ENCODE measurements at places on chromosomes 11 and 22.

DNA sequence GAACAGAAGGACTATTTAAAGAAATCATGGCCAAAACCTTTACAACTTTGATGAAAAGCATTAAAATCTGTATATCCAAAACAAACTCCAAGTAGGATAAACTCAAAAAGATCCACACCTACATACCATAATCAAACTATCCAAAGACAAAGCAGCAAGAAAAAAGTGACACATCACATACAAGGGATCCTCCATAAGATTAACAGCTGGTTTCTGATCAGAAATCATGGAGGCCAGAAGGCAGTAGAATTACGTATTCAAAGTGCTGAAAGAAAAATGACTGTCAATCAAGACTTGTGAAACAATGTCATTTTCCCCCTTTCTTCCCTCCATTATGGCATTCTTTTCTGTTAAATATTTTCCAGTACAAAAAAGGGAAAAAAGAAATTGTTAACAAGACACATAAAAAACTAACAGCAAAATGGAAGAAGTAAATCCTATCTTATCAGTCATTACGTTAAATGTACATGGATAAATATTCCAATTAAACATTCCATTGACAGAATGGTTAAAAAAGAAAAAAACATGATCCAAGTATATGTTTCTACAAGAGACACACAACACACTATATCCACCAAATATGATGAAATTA, 34.2 kb upstream of the ARHGAP32 start:
- no peak for DNase-seq

- DNase-seq = no peak
These were observed 1.9 kb upstream of the RFPL3 start for GRCh38 chr22:32355760-32356159.

DNA sequence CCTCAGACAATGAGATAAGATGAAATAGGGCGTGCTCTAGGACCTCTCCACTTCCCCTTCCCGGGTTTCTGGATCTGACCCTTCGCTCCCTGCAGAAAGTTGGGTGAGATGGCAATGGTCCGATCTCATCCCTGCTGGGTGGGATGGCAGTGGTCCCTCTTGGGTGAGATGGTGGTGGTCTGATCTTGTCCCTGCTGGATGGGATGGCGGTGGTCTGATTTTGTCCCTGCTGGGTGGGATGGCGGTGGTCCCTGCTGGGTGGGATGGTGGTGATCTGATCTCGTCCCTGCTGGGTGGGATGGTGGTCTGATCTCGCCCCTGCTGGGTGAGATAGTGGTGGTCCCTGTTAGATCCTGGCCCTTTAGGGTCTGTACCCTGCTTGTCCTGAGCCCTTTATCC, 21.3 kb downstream of the ST14 start:
- DNase-seq = no peak

DNA sequence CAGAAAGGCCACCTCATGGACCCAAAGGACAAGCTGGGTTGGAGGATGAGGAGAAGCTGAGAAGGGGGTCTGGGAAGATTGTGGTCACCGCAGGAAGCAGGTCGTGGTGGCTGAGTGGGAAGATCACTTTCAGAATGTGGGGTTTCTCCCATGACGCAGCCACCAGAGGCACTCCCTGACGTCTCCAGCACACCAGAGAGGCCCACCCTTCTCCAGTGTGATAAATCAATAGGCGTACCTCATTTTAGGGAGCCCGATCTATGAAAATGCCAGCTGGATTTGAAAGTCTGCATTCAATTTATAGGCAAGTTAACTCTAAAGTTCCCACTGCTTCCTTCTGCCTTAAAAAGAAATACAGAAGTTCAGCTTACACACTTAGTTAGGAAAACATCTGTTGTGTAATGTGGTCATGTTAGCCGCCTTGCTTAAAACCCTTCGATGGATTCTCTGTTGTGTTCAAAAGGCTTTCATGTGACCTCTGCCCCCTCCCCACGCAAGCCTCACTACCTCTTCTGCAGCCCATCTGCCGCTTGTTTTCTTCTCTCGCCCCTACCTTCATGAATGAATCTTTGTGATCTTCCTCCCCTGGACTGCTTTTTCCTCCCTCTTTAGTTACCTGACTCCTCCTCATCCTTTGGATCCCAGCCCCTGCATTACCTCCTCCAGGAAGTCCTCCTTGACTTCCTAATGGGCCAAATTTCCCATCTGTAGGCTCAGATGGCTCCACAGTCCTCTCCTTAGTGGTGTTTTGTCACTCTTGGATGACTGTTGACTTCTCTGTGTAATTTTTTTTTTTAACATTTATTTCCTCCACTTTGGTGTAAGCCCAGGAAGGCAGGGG, 10.7 kb downstream of the TSPAN18 start:
- DNase-seq = peak; percentile 78

DNA sequence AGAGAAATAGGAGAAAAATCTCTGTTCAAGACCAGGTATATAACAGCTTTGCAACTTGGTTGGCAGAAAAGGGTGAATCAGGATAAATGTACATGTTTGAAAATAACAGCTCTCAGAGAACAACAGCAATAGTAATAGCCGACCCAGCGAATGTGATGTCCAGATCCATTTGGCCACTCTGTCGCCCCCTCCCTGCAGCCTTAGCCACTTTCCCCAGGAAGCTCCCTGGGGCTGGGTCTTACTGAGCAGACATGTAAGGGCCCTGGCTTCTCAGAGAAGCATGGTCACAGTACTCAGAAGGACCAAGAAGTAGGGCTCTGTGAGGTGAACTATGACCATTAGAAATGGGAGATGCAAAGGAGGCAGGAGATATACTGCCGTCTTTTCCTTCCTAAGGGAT, 154.1 kb upstream of the SNX19 start:
- no peak for DNase-seq

- DNase-seq = no peak
These were observed 1155.5 kb upstream of the TENM4 start for GRCh38 chr11:80596291-80596810.

DNA sequence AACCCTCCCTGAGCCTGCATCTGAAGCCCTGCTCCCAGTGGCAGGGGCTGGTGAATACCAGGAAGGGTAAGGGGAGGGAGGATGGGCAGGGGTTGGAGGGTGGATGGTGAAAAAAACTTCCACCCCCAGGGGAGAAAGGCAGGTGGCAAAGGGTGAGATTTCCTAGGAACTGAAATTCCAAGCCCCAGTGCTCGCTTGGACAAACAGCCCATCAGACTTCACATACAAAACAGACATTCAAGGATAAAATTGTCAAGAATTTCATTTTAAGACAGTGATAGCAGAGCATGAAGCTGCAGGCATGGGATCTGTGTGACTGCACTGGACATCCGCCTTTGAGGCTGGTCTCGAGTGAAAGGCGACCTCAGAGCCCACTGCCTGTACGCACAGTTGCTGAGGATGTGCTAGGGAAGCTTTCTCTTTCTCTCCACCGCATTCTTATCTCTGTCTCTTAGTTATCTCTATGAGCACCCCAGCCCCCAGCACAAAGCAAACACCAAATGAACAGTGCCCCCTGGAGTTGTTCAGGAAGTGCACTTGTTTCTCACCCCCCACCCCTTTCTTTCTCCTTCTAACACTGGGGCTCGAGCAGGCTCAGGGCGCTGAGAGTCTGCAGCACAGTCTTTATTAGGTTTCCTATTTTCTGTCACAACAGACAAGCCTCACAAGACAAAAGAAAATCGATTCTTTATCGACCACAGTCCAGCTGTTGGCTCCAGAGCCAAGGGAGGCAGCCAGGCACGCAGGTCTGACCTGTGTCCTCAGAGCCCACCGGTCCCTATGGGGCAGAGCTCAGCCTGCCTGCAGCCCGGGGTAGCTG, 237.3 kb upstream of the NCAM1 start:
- no peak for DNase-seq
